Caco-2 (cell line): ENCODE measurements at places on chromosomes 2 and 18. TPM values are rescaled to one million over a fixed set of nuclear protein-coding genes. Genes with fewer than 3 reads are reported as not detected.
A peak's percentile ranks its signal among the peaks of the same experiment; 100 is the strongest.

The CXCR1 gene
- not detected in 2 replicates for total RNA-seq

The MIB1 gene
- 43.2 and 48.1 TPM in 2 replicates for total RNA-seq

The RAPGEF4 gene
- total RNA-seq: 0.23 and 0.98 TPM in 2 replicates

The ALPP gene
- 4.9 and 5.8 TPM in 2 replicates for total RNA-seq

The DPP10 gene
- not detected in 2 replicates for total RNA-seq

The STEAP3 gene
- total RNA-seq: 20.1 and 20.4 TPM in 2 replicates

The ATOH8 gene
- total RNA-seq: not detected in 2 replicates

The TEX44 gene
- total RNA-seq: not detected in 2 replicates

DNA sequence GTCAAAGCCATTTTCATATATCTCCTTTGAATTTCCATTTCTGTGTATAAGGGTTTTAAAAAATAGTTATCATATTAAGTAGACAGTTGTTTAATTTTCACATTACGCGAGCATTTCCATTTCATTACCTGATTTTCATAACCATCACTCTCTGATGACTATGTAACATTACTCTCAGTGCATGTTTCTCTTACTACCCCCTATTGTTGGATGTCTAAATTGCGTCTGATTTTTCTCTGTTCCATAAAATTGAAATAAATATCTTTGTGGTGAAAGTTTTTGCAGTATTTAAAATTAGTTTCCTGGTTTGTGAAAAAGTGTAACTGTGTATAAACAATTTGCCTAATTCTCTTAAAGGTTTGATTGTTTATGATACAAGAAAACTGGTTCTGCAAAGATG, 123.8 kb downstream of the MYO1B start:
- peaks cover 1% of the 10 kb centered on the region for H3K36me3 ChIP-seq
- H3K4me3 ChIP-seq: no peak overlapping the region
- no peaks in the 10 kb centered on the region for H3K27me3 ChIP-seq
- H3K27ac ChIP-seq: no peak overlapping the region
- no peaks in the 10 kb centered on the region for H3K4me1 ChIP-seq
- DNase-seq: no peak

GRCh38 chr2:4762951-4763376, 929.2 kb upstream of the SOX11 start:
- H3K27me3 ChIP-seq: no peaks in the 10 kb centered on the region
- H3K4me3 ChIP-seq: no peak overlapping the region
- DNase-seq: no peak

- H3K27me3 ChIP-seq: no peaks in the 10 kb centered on the region; the same call in 1 of the 2 replicates
- H3K4me3 ChIP-seq: no peak overlapping the region
- no peak for DNase-seq
Observed at GRCh38 chr2:219916281-219916680, 288.9 kb downstream of the SLC4A3 start.

GRCh38 chr2:156852681-156853080, 404.8 kb upstream of the GALNT5 start:
- no peaks in the 10 kb centered on the region for H3K36me3 ChIP-seq
- no peak overlapping the region for H3K27ac ChIP-seq
- H3K27me3 ChIP-seq: no peaks in the 10 kb centered on the region
- no peak overlapping the region for H3K4me3 ChIP-seq
- H3K4me1 ChIP-seq: no peaks in the 10 kb centered on the region

DNA sequence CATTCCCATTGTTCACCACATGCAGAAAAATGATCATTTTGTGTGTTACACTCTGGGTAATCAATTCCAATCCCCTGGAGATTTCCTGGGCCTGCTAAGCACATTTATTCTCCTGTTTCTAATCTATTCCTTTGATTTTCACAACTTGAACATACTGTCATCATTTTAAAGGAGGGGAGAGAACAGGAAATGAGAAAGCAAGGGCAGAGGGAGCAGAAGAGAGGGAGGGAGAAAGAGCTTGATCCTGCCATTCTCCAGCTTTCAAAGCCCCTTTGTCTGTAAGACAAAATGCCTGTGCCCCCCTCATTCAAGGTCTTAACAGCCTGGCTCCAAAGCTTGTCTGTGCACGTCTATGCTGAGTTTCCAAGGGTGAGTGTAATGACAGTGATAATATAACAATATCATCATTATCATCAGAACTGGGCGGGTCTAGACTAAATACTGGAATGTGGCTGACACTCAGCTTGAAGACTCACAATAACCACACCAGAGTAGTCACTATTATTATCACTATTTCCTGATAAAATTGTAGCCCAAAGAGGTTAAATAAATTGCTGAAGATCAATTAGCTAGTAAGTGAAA, 164.4 kb upstream of the KLHL29 start:
- peaks cover 10% of the 10 kb centered on the region for H3K4me1 ChIP-seq
- H3K36me3 ChIP-seq: no peaks in the 10 kb centered on the region
- no peak overlapping the region for H3K27ac ChIP-seq

DNA sequence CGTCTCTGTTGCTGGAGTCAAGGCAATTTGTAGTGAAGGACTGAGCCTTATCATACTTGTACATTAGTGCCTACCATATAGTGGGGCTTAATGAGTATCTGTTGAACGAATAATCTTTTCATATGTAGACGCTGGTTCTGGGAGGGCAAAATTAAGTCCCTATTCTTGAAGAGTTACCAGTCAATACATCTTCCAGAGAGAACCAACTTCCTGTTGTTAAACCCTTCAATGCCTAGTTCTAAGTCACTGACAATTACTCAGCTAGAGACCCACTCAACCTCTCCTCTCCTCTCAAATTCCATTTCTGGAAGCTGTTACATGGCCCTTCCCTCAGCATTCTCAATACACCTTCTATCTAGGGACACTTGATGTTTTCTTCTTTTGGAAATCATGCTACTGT, 1.1 kb upstream of the MOB4 start:
- H3K27ac ChIP-seq: peak overlapping the region; percentile 91
- no peak for DNase-seq
- H3K4me1 ChIP-seq: peaks cover 15% of the 10 kb centered on the region
- H3K27me3 ChIP-seq: no peaks in the 10 kb centered on the region
- H3K4me3 ChIP-seq: peak overlapping the region; percentile 99

- H3K36me3 ChIP-seq: no peaks in the 10 kb centered on the region
- no peak overlapping the region; the same call in 1 of the 2 replicates for H3K4me3 ChIP-seq
- DNase-seq: no peak
- no peaks in the 10 kb centered on the region for H3K27me3 ChIP-seq
- no peak overlapping the region for H3K27ac ChIP-seq
Observed at GRCh38 chr2:241313543-241314095, 1.9 kb downstream of the HDLBP start.

GRCh38 chr2:37837628-37838328, 87.3 kb upstream of the RMDN2 start:
- DNase-seq: no peak
- H3K4me1 ChIP-seq: no peaks in the 10 kb centered on the region
- H3K27ac ChIP-seq: no peak overlapping the region
- H3K4me3 ChIP-seq: no peak overlapping the region
- no peaks in the 10 kb centered on the region for H3K27me3 ChIP-seq
- no peaks in the 10 kb centered on the region for H3K36me3 ChIP-seq

DNA sequence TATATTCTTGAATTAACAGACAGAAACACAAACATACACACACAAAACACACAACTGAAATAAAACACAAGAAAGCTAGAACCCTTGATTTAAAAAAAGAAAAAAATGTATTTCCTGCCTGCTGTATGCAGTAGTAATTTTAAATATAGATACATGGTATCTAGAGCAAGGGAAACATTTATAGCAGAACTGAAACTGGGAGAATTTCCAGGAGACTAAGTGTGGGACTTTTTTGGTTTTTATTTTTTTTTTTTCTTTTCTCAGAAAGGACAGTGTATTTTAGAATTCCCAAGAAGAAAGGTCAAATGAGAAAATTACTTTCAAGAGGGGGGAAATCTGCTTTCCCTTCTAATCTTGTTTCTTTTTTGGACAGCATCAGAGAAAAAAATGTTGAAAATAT, 558.9 kb upstream of the PKDCC start:
- DNase-seq: no peak
- H3K27me3 ChIP-seq: no peaks in the 10 kb centered on the region
- no peak overlapping the region for H3K4me3 ChIP-seq
- H3K4me1 ChIP-seq: no peaks in the 10 kb centered on the region

DNA sequence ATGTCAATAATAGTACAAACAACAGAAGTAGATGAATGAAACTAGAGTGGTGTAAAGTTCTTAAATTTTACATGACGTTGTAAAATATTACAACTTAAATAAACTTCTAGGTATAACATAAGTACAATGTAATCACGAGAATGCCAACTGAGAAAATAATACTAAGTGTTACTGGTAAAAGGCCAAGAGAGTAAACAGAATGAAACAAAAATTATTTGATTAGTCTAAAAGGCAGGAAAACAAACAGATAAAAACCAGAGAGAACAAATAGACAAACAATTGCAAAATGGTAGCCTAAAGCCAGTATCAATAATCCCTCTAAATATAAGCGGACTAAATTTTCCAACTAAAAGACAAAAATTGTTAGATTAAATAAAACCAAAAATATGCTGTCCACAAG, 71.9 kb downstream of the SMAD2 start:
- no peaks in the 10 kb centered on the region for H3K27me3 ChIP-seq
- no peak overlapping the region for H3K4me3 ChIP-seq
- H3K27ac ChIP-seq: no peak overlapping the region

DNA sequence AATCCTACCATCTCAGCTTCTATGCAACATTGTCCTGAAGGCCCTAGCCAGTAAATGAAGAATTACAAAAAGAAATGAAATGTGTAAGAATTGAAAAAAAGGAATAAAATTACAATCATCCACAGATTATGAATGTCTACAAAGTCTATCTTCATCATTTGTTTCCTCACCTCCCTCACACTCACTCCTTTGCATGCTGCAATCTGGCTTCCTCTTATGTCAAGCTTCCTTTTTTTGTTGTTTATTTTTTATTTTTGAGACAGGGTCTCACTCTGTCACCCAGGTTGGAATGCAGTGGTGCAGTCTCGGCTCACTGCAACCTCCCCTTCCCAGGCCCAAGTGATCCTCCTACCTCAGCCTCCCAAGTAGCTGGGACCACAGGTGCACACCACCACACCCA, 129.0 kb downstream of the CABYR start:
- no peak overlapping the region for H3K27ac ChIP-seq
- H3K4me1 ChIP-seq: no peaks in the 10 kb centered on the region
- no peaks in the 10 kb centered on the region for H3K27me3 ChIP-seq
- H3K36me3 ChIP-seq: no peaks in the 10 kb centered on the region

DNA sequence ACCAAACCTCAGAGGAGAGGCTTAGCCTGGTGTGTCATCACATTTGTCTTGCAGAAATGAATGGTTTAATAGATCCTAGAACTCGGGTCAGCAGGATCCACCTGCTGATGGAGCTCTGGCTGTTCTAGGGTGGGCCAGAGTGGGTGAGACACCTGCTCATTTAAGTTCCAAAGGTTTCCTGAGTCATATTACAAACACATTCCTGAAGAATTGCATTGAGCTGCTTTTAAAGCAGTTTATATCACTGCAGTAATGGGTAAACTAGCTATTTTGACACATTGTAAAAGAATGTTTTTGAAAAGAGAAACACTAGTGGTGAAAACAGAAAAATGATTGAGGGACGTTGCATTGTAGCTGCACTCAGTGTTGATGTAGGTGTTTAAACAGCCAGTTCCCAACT, 175.3 kb upstream of the TCF4 start:
- peak; percentile 60 for DNase-seq
- peak overlapping the region; percentile 81 for H3K27ac ChIP-seq
- H3K4me1 ChIP-seq: peaks cover 42% of the 10 kb centered on the region
- H3K27me3 ChIP-seq: no peaks in the 10 kb centered on the region
- H3K36me3 ChIP-seq: no peaks in the 10 kb centered on the region

DNA sequence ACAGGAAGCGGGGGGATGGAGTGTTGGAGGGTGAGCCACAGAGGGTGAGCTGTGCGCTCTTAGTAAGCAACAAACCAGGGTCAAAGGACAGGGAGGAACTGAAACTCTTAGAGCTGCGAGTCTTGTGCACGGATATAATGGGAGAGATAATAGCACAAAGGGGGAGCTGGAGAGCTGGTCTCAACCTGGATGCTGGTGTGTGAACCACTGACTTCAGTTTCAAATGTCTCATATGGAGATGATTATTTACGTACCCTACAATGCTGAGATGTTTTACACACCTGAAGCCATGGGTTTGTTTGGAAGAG, 35.9 kb downstream of the PTGR3 start:
- H3K27ac ChIP-seq: no peak overlapping the region
- no peak for DNase-seq
- H3K4me1 ChIP-seq: no peaks in the 10 kb centered on the region
- no peaks in the 10 kb centered on the region for H3K27me3 ChIP-seq
- H3K36me3 ChIP-seq: no peaks in the 10 kb centered on the region

DNA sequence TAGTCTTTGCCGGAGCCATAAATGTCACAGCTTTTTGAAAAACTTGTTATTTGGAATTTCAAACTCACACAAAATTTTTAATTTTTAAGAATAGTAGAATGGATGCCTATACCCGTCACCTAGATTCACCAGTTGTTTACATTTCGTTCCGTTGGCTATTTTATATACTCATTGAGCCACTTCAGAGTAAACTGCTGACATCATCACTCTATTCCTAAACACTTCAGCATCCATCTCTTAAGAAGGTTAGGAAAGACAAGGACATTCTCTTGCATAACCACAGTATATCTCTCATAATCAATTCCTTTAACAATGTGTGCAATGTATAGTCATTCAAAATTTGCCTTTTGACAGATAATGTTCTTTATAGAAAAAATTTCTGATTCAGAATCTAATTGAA, 1065.8 kb downstream of the LRP1B start:
- H3K4me1 ChIP-seq: no peaks in the 10 kb centered on the region
- no peak overlapping the region for H3K4me3 ChIP-seq
- H3K27me3 ChIP-seq: no peaks in the 10 kb centered on the region
- no peak for DNase-seq
- H3K27ac ChIP-seq: no peak overlapping the region

GRCh38 chr2:7003895-7004294, 86.7 kb downstream of the RNF144A start:
- H3K4me1 ChIP-seq: no peaks in the 10 kb centered on the region
- no peak for DNase-seq
- no peaks in the 10 kb centered on the region for H3K27me3 ChIP-seq
- H3K4me3 ChIP-seq: no peak overlapping the region

DNA sequence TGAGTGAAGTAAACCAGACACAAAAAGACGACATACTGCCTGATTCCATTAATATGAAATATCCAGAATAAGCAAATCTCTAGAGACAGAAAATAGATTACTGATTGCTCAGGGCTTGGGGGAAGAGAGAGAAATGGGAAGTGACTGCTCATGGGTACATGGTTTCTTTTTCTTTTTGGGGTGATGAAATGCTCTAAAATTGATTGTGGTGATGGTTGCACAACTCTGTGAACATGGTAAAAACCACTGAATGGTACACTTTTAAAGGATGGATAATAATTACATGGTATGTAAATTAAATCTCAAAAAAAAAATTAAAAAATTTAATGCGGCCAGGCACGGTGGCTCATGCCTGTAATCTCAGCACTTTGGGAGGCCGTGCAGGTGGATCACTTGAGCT, 39.3 kb downstream of the RPL31 start:
- DNase-seq: no peak
- no peak overlapping the region for H3K4me3 ChIP-seq
- no peak overlapping the region for H3K27ac ChIP-seq
- peaks cover 1% of the 10 kb centered on the region for H3K36me3 ChIP-seq
- H3K27me3 ChIP-seq: no peaks in the 10 kb centered on the region
- no peaks in the 10 kb centered on the region for H3K4me1 ChIP-seq

- DNase-seq: no peak
- H3K4me3 ChIP-seq: no peak overlapping the region
- no peaks in the 10 kb centered on the region for H3K36me3 ChIP-seq
Observed at GRCh38 chr2:190662754-190663153, 13.9 kb downstream of the NAB1 start.
